ENCODE measurements at places on chromosomes 7 and 10.

DNA sequence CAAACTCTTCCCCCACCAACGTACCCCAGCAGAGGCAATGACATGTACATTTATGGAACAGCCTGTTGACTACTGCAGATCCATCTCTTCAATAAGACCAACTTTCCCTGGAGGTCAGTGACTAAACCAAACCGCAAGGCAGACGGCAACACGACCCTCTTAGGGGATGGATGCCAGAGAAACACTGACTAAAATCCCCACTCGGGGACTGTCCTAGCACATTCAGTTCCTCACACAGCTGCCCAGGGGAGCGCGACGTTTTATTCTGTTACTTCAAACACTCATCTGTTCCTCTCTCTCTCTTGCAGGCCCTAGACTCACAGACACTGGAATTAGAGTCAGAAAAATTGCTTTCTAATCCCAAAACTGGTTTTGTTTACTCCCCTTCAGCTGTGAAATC, 146.5 kb upstream of the PRSS1 start:
- DNase-seq = no peak

DNA sequence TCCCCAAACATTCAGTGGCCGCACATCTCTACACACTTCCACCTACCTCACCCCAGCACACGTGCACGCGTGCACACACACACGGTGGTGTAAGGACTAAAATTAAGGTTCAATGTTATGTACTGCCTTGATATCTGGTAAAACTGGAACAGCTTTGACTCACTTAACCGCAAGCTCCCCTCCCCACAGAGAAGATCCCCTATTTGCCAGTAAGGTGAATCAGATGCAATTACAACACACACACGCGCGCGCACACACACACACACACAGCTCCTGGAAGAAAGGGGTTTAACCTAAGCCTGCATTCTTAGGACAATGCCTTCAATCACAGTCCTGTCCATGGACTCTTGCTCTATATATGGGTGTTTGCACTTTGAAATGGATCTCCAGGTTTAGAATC, 25.5 kb upstream of the VPS41 start:
- no peak for DNase-seq

DNA sequence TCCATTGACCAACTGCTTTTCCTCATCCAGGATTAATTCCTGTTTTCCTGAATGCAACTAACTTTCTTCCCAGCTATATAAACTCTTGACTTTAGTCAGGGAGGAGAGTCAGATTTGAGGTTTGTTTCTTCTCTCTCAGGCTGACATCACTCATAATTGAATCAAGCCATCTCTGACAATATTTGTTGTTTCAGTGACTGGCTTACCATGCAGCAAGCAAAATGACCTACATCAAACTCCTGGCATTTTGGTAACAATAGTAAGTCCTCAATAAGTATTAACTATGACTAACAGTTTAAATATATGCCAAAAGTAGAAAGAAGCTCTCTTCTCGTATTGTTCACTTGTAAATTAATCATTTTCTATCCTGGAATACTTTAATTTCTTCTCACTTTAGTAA, 625.7 kb upstream of the KCND2 start:
- DNase-seq = no peak

GRCh38 chr7:12391922-12392615, 11.6 kb downstream of the VWDE start:
- DNase-seq = no peak

DNA sequence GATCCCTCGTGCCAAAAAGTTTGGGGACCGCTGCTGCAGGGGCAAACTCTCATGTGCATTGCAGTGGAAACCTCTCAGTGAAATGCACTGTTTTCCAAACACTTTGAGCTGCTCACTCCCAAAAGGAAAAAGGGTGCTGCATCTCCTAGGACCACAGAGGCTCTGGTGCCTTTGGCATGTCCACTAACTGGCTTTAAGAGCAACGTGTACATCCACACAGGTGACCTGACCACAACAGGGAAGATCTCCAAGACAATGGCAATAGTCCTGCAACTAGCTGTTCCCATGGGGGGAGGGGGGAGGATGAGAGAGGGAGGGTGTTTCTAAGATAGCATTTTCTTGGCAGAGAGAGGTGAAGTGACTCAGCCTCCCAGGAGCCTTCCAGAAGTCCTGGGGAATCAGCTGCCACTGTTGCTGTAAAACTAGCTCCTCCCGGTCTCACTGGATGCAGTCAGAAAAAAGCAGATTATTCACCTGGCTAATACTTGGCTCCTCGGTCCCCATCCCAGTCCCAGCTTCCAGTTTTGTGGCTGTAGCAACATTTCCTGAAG, 181.7 kb downstream of the HECW1 start:
- no peak for DNase-seq

DNA sequence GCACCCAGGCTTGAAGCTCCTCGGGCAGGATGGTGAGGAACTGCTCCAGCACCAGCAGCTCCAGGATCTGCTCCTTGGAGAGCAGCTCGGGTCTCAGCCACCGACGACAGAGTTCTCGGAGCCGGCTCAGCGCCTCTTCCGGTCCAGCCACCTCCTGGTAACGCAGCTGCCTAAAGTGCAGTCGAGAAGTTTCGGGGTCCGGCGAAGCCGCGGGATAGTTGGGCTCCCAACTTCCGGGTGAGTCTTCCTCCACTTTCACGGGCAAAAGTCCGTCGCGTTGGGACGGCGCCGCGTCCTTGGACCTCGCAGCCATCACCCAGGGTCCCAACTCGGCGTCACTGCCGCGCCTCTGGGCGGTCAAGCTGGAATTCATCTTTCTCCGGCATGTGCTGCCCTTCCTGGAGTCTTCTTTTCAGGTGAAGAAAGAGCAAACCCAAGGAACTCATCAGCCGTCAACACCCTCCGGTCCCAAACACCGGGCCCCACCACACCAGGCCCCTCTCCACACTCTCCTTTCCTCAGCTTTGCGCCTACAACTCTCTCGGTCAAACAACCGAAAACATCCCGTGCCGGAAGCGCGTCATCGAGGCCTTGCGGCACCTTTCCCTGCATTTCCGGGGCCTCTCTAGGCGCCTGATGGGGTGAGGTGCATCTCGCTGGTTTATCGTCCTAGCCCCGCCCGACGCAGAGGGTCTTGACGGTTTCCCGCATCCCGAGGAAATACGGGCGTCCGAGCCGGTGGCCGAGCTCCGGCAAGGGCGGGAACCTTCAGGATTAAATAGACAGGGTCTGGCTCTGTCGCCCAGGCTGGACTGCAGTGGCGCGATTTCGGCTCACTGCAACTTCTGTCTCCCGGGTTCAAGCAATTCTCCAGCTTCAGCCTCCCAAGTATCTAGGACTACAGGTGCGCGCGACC, at the start of gene ZNF394:
Gene ZNF394, minus strand, starts transcription at position 561 of the 916 bp plus-strand sequence. Its CDS starts 188 bp downstream, at position 373.
- peak; percentile 44 for DNase-seq

- DNase-seq = no peak
Observed at GRCh38 chr10:11322698-11323097, 288.8 kb downstream of the USP6NL start.

DNA sequence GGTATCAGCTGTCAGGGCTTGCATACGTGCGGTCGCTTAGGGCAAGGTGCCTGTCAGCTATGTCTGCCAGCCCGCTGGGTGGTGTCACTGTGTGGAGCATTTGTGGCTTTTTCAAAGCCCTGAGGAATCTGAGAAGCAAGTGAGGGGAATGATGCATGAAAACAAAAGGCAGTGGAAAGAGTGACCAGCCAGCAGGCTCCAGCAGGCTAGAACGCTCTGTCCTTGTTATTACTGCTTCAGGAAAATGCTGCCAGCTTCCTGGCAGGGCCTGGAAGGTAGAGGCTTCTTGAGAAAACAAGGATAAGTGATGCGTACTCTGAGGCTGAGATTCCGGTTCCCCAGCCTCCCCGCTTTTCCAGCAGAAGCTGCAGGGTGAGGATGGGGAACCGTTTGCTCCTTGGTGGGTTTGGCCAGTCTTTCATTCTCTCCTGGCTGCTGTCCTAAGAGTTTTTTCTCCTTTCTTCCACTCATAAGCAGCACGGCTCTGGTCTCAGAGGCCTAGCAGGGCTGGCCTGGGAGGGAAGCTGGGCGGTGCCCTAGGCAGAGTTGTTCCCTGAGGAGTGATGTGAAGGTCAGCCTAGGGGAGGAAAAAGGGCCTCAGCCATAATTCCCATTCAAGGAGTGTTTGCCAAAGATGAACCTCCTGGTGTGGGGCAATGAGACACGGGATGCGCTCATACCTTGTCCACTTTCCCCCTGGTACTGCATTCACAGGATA, 42.8 kb upstream of the MKLN1 start:
- DNase-seq = no peak

- DNase-seq = no peak
Observed at GRCh38 chr7:136122026-136122425, 144.9 kb upstream of the MTPN start.

- DNase-seq = peak; percentile 52
Observed at GRCh38 chr10:103849880-103850571, 5.3 kb downstream of the SH3PXD2A start.

- no peak for DNase-seq
Observed at GRCh38 chr10:22253580-22253882, 35.7 kb upstream of the EBLN1 start.

DNA sequence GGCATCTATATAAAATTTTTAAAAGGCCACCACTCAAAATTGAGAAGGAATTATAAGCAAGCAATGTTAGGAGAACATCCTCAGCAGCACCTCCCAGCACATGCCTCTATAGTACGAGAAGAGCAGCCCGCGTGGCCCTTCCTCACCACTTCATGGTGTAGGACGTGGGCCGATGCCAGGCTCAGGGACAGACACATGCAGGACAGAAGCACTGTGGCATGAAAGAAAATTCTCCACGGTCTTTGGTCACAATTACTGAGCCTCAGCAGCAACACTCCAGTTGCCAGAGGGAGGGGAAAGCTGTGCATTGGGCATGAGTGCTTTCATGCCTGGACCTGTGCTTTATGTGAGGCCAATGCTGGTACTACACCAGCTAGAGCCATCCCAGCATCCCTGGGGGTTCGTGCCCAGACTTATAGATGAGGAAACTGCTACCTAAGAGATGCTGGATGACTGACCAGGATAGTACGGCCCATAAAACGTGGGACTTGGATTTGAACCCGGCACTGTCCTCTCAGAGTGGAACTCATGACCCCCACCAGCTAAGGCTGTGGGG, 164.7 kb downstream of the ADAM12 start:
- DNase-seq = no peak

DNA sequence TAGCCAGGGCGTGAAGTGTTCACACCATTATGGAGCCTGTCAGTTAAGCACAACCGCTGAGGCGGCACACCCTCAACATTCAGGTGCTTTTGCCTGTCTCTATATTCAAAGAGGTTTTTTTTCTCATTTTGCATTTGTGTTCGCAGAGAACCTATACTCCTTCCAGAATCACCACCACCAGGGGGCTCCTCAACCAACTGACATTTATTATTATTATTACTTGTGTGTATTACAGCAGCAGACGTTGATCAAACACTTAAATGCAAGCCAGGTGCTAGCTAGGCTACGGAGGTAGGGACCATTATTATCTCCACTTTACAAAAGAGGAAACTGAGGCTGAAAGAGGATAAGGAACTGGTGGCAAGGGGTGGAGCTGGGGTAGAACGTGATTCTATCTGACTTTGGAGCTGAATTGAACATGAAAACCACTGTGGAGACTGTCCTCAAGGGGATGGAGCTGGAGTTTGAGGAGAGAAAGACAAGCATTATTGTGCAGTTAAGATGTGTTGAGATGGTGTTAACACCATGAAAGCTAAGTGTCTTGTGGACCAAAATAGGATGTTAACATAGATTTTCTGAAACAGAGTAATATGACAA, 133.8 kb upstream of the PLXNA4 start:
- peak; percentile 14 for DNase-seq

DNA sequence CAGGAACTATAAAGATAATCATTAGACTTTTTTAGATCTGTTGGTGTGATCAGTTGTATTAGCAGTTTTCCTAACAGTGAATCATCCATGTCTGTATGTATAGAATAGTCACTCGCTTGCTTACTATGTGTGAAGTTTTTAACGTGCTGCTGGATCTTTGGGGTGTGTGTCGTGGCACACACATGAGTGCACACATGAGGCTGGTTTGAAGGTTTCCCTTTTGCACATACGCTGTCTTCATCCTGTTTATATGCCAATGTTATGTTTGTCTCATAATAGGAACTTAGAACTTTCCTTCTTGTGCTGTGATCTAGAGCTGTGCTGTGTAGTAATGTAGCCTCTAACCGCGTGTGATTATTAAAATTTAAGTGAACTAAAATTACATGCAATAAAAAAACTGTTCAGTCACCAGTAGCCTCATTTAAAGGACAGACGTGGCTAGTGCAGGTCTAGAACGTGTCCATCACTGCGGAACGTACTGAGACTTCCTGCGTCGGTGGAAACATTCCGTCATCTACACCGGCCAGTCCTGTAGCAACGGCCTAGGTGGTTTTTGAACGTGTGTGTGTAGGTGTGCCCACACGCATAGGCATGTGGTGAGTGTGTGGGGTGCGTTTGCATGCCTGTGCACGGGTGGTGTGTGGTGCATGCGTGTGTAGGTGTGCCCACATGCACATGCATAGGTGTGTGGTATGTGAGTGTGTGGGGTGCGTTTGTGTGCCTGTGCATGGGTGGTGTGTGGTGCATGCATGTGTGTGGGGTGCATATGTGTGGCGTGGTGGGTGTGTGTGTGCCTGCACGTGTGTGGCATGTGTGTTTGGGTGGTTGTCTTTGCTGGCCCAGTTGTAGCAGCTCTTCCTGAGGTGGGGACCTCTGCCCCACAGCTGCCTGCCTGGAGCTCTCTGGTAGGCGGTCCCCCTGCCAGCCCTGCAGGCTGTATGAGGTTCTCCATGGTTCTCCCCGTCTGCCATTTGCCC, 56.6 kb downstream of the INPP5A start:
- no peak for DNase-seq

GRCh38 chr10:59342000-59342399, 20.3 kb downstream of the FAM13C start:
- no peak for DNase-seq

DNA sequence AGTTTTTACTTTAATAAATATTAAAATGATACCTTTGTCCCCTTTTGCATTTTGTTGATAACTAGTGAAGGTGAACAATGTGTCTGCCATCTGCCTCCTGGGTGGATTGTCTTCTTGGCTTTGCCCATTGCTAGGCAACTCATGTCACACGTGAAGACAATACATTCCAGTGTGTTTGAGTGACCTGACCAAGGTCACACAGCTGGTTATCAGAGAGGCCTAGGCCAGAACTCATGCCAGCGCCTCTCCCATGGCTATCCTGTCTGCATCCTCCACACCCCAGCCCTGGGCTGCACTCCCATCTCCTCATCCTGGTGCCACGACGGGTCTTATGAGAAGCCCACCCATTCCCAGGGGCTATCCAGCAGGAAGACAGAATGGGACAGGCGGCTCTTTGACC, 108.7 kb downstream of the PLCE1 start:
- DNase-seq = no peak

- DNase-seq = no peak
Observed at GRCh38 chr7:31986878-31987518, 83.2 kb downstream of the PDE1C start.

- no peak for DNase-seq
Observed at GRCh38 chr10:67306588-67307205, 380.9 kb downstream of the LRRTM3 start.

GRCh38 chr10:20744821-20745220, 152.3 kb downstream of the NEBL start:
- no peak for DNase-seq

GRCh38 chr7:111841596-111842205, 279.4 kb upstream of the IMMP2L start:
- DNase-seq = no peak

GRCh38 chr10:122875843-122876466, 3.4 kb downstream of the FAM24B start:
- no peak for DNase-seq

GRCh38 chr7:133030346-133030745, 51.5 kb downstream of the CHCHD3 start:
- DNase-seq = no peak

All from glomerular endothelial cell (primary cell).